ENCODE measurements at places on chromosomes 13 and 19.

- DNase-seq: no peak
Measured at GRCh38 chr19:29678484-29679106, 13.3 kb downstream of the PLEKHF1 start.

GRCh38 chr19:5557691-5558090 is 10.1 kb downstream of the TINCR start:
- no peak for DNase-seq

DNA sequence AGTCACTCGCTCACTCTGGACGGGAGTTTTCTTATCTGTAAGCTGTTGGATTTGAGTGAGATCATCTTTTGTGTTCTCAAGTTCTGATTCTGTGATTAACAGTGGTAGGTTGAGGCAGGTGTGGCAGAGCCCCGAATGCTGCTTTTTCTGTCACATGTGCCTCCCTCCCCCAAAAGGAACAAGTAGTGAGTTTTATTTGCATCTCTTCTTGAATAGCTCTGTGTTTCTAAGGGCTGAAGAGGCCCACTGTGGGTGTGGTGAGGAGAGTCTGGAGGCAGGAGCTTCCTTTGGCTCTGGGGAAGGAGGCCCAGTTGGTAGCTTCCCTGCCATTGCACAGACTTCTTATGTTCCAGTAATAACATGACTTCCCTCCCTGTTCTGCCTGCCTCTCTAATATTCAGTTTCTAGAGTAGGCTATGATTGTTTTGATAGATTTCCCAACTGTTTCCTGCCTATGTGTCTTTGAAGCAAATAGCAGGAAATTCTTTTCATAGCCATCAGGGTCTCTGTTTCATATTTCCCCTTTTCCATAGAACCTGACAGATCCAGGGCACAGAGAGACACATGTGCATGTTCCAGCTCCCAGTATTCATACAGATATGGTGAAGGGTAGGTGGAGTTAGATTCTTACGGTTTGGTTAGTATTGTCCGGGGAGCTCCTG is 23.9 kb upstream of the CXCL17 start:
- DNase-seq: peak; percentile 7

- no peak for DNase-seq
Measured at GRCh38 chr13:113924184-113924901, 49.5 kb downstream of the C13orf46 start.

DNA sequence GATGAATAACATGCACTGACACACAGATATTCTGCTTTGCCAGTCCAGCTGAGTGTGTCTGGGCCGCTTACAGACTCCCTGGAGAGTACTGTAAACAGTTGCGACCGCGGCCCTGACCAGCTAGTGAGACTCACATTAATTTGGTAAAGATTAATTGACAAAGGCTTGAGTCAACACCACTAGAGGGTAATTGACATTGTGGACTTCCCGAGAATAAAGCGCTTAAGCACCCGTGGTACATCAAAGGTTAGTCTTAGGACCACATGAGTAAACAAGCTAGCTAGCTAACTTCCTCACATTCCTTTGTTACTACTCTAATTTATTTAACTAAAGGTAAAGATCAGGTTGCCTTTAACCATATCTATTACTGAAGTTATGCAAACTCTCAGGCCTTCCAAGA is 624.4 kb upstream of the ARGLU1 start:
- DNase-seq: no peak

GRCh38 chr19:7899751-7900378 is 3.8 kb upstream of the MAP2K7 start:
- no peak for DNase-seq

DNA sequence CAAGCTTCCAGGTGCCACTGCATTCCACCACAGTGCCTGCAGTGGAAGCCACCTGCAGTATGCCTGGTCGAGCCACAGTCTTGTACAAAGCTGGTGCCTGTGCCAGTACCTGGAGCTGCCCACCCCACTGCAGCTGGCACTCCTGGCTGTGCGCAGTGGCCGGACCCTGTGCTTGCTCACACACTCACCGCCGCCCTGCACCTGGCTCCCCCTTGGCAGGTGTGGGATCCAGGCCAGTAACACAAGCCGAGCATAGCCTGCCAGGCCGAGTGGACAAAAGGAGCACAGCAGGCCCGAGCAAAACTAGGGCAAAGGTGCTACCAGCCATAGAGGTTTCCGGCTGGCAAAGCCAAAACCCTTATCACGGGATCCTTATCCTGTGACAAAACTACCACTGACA is 18.5 kb downstream of the UGGT2 start:
- no peak for DNase-seq

- DNase-seq: no peak
Measured at GRCh38 chr19:23415561-23416191, 20.4 kb upstream of the ZNF91 start.

DNA sequence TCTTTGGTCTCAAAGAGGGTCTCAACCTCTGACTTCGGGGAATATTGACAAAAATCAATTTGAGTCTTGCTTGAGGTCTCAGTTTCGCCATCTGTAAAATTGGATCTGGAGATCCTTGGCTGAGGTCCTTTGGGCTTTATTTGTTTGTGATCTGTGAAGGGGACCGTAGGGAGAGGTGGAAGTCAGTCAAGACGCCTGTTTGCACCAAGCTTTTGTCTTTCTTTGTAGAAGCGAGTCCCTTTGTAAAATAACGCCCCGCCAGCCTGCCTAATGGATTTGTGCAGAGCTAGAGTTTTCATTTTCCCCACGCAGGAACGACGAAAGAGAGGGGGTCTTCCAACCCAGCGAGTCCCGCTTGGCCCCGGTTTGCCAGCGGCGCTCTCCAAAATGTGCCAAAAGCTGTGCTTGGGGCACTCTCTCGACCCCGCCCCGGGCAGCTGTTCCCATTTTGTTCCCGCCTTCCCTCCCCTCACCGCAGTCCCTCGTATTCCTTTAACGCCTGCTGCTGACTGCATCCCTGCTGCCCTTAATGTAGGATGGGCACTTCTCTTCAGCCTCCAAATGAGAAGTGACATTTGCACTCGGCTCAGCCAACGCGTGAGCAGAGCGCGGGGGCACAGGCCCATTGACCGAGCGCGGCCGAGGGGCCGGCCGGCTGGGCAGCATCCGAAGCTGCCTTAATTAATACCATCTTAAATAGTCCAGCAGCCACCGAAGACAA is 13.0 kb downstream of the ZIC5 start:
- no peak for DNase-seq
